ENCODE measurements at places on chromosomes 1 and 21.

GRCh38 chr1:62045574-62045973, 149.1 kb upstream of the L1TD1 start:
- no peak for DNase-seq

GRCh38 chr1:236484310-236484971, 39.3 kb upstream of the LGALS8 start:
- DNase-seq: no peak

DNA sequence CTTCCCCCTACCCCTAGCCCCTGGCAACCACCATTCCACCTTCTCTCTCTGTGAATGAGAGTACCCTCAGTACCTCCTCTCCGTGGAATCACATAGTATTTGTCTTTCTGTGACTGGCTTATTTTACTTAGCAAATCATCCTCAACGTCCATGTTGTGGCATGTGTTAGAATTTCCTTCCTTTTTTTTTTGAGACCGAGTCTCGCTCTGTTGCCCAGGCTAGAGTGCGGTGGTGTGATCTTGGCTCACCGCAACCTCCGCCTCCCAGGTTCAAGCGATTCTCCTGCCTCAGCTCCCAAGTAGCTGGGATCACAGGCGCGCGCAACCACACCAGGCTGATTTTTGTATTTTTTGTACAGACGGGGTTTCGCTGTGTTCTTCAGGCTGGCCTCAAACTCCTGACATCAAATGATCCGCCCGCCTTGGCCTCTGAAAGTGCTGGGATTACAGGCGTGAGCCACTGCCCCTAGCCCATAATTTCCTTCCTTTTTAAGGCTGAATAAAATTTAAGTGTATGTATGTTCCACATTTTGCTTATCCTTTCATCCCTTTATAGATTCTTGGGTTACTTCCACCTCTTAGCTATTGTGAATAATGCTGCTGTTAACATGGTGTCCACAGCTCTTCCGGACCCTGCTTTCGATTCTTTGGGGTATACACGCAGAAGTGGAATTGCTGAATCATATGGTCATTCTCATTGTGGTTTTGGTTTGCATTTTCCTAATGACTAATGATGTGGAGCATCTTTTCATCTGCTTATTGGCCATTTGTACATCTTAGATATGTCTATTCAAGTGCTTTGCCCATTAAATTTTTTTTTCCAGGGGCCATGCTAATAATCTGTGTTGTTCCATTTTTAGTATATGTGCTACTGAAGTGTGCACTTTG, 32.3 kb downstream of the ERRFI1 start:
- no peak for DNase-seq

DNA sequence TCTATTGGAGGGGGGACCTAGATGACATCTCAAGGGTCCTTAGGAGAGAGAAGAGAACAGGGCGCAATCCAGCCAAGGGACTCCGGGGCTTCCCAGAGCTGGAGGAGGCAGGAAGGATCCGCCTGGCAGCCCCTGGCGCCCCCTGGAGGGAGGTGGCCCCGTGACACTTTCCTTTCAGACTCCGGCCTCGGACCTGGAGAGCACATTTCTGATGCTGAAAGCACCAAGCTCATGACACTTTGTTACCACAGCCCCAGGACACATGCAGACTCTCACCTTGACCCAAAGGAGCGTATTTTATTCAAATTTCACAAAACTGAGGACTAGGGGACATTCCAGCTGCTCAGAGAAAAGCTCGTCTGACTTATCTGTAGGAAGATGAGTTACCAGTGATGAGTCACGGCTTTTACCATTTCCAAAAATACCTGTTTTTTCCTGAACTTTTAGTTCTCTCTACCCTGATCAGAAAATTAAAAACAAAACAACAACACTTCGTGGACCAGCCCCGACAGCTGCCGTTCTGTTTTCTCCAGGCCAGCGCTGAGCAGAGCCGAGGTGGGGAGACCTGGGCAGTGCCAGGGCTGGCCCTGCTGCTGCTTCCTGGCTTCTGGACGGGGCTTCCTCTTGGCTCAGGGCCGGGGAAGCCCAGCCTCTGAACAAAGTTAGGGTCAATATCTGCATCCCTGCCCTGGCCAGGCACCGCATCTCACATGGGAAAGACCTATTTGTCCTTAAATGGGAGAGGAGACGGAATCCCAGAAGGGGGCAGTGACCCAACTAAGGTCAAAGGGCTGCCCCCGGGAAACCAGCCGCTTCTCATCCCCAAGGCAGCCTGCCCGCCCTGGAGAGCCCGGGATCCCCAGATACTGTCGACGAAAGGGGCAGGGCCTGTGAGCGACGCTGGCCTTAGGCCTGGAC, 21.6 kb upstream of the POFUT2 start:
- peak; percentile 79 for DNase-seq

- no peak for DNase-seq
Observed at GRCh38 chr1:113990961-113991360, 11.7 kb downstream of the OLFML3 start.

Measured in Karpas-422 (cell line).